ENCODE measurements at places on chromosomes 3 and 15.

GRCh38 chr3:98612996-98613517 lies 19.6 kb upstream of the CPOX start:
- no peak for DNase-seq

- no peak for DNase-seq
Observed at GRCh38 chr3:112774293-112774926, 72.3 kb downstream of the CD200R1L start.

- no peak for DNase-seq
Observed at GRCh38 chr15:65038836-65039235, 6.4 kb upstream of the SLC51B start.

GRCh38 chr3:26712211-26713026 lies 89.8 kb downstream of the LRRC3B start:
- peak; percentile 6 for DNase-seq

DNA sequence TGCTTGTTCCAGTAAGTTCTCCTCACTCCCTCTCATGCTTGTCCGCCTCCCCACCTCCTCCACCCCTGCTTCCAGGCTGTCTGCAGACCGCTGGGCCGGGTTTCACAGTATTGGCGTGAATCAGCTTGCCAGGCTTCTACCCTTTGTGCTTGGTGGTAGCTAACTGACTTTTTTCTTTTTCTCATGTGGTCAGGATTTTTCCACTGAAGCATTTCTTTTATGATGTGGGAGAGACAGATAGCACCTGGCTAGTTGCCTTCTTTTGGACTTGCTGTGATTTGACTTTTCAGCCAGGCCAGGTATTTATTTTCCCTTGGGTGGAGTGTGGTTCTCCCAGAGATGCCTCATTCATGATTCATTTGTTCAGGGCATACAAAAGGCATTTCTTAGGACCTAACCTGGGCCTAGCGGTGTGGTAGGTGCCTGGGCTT lies 60.6 kb downstream of the ST6GAL1 start:
- DNase-seq = no peak

GRCh38 chr15:39110336-39110735 lies 470.5 kb upstream of the THBS1 start:
- no peak for DNase-seq
